Stimulated activated CD8-positive, alpha-beta memory T cell treated with anti-CD3 and anti-CD28 coated beads, Interleukin-7, amount 100 ng/mL, for 24 hours (primary cell): ENCODE measurements at places on chromosomes 5 and 9.

DNA sequence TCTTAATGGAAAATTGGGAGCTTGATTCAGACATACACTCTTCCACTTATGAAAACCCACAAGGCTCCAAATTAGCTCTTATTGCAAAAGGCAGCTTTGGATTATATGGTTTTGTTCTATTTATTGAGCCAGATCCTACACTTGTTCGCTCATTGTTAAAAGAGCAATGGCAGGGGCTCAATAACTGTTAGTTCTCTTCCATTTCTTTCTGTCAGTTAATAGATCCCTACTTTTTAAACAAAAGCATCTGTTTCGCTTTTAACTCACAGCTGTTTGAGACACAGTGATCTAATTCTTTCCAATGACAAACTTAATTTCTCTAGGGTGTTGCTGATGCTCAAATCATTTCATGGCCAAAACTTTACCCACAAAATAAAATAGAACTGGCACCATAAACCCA is 11.7 kb downstream of the C5 start:
- no peak for DNase-seq

DNA sequence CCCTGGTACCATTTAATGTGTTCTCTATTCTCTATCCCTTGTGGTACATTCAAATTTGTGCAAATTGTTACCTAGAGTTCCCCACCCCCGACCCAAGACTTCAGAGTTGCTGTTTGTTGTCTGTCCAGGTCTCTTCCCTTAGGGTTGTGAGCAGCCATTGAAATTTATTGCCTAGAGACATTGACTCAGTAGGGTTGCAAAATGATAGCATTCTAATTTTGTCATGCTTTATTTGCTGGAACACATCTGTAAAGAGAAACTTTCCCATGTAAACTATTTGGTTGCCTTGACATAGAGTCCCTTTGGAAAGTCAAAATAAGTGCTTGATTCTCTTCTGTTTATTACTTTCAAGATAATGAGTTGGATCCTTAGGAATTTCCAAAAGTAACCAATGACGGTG is 91.7 kb upstream of the KLF9 start:
- DNase-seq = no peak

GRCh38 chr5:27814983-27815382 is 776.6 kb upstream of the CDH9 start:
- no peak for DNase-seq

- DNase-seq = no peak
These were observed 73.2 kb upstream of the EPB41L4A start for GRCh38 chr5:112492291-112492690.

DNA sequence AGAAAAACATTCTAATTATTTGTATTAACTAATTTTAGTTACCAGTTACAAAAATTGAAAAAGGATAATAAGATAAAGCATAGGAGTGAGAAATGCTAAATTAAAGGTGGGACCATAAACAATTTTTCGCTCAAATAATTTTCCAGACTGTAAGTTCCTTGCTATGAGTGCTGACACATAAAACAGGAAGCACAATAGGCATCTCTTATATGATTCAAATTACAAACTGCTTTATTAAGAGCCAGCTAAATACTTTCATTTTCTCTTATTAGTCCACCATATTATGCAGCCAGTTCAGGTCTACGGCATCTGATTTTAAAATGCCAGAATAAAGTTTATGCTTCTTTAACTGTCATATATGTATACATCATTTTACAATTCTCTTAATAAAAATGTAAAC is 4.4 kb downstream of the RC3H2 start:
- DNase-seq = no peak
